Urinary bladder (tissue), 4 donors: ENCODE measurements at places on chromosomes 13 and 19.

DNA sequence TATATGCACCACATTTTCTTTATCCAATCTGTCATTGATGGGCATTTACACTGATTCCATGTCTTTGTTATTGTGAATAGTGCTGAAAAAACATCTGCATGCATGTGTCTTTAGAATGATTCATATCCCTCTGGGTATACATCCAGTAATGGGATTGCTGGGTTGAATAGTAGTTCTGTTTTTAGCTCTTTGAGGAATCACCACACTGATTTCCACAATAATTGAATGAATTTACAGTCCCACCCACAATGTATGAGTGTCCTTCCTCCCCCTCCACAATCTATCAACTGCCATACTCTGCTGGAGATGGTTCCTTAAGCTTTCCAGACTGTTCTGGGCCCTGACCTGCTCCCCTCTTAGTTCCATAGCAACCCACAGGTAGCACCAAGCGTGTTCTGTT is 667.0 kb downstream of the LIG4 start:
- DNase-seq, result no peak

GRCh38 chr13:110301083-110301482 is 5.9 kb downstream of the COL4A1 start:
- DNase-seq, result no peak

GRCh38 chr19:14030997-14031718 is 404 bp upstream of the IL27RA start:
- no peak for DNase-seq

GRCh38 chr19:38786572-38787265 is 2.3 kb upstream of the LGALS7B start:
- no peak for DNase-seq
